ENCODE measurements at places on chromosomes 11 and 22. TPM values are rescaled to one million over a fixed set of nuclear protein-coding genes. Genes with fewer than 3 reads are reported as not detected.

DNA sequence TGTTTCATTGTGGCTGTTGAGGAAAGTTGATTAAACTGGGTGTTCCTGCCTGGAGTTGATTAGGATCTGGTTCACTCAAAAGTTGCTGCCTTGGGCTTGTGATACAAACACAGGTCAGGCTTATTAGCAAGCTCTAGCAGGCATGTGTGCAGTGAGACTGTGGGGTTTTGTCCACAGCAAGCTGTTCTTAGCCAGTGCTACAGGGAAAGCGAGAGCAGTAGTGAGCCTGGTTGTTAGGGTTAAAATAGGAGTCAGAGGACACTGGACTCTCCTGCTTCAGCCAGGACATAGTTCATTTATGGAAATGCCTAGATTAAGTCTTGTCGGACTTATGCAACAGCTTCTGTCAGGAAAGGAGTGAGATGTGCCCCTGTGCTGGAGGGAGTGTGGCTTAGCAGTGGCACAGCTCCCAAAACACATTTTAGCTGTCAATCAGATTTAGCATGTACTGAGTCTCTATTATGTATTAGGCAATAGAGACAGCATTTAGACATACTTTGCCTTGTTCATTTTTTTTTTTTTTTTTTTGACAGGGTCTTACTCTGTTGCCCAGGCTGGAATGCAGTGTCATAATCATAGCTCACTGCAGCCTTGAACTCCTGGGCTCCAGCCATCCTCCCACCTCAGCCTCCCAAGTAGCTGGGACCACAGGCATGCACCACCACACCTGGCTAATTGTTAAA, 8.7 kb downstream of the SNRPD3 start:
- no peaks in the 10 kb centered on the region for H3K27me3 ChIP-seq
- peaks cover 33% of the 10 kb centered on the region for H3K4me1 ChIP-seq
- H3K27ac ChIP-seq, result peak overlapping the region; percentile 60

DNA sequence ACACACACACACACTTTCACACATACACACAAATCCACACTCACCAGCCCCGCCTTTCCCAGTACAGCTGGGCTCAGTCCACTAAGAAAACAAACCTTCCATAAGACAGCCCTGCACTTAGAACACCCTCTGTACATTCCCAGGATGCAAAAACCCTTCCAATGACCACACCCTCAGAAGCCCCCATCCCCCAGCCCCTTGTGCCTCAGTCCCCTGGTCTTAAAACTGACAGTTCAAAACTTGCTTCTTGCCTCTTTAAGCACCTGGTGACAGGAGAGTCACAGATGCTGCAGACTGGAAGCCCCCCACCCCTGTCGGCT, 23.0 kb downstream of the APLNR start:
- peaks cover 4% of the 10 kb centered on the region for H3K27me3 ChIP-seq
- H3K27ac ChIP-seq, result no peak overlapping the region

DNA sequence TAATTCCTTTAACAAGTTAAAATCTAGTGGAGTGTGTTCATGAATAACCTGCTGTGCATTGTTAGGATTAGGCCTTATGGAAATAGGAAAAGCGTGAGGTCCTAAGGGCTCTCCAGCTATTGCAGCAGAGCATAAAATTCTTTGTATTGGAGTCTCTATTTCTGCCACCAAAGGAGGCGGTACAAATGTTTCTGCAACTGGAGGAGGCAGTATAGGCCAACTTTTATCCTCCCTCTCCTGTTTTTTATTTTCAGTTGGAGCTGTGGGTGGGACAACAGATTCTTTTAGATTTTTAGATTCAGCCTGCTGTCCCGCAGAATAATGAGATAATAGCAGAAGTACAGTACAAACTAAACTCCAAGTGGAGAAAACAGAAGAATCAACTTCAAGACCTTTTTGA, 26.2 kb downstream of the OR10A6 start:
- H3K4me1 ChIP-seq, result peaks cover 2% of the 10 kb centered on the region
- peaks cover 26% of the 10 kb centered on the region for H3K27me3 ChIP-seq
- H3K36me3 ChIP-seq, result no peaks in the 10 kb centered on the region

DNA sequence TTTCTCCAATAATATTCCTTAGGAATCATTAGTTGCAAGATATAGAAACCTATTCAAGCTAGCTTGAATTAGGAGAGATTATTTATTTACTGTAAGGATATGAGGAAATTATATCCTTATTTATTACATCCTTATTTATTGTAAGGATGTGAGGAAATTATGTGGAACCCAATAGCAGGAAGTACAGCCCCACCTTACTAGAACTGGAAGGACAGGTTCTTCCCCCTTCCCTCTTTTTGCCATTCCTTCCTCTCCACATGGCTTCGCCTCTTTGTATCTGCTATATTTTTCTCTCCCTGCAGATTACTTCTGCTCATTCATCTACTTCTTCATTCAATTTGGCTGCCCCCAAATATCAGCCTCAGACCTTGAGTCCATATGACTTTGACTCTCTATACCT, 49.5 kb upstream of the B3GNT6 start:
- no peaks in the 10 kb centered on the region for H3K27me3 ChIP-seq
- no peaks in the 10 kb centered on the region for H3K36me3 ChIP-seq
- H3K27ac ChIP-seq, result no peak overlapping the region
- no peak for DNase-seq

DNA sequence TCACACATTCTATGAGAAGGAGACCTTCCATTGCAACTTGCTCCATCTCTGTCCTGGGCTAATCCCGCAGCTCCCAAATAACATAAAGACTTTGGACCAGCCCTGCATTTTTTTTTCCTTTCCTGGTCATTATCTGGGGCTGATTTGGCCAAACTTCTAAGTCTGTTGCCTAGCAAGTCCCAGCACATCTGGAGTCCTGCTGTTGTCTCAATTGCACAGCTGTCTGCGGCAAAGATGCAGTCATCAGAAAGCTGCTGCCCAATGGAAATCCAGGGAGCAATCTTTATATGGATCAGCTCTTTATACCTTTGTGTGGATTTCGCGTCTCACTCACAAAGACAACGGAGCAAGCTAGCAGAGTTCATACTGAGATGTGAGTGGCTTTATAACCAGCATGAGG, 105.9 kb downstream of the NXPE2 start:
- no peak for DNase-seq
- no peaks in the 10 kb centered on the region for H3K36me3 ChIP-seq
- no peaks in the 10 kb centered on the region for H3K27me3 ChIP-seq
- no peak overlapping the region for H3K4me3 ChIP-seq
- no peak overlapping the region for H3K27ac ChIP-seq

- peaks cover 12% of the 10 kb centered on the region for H3K27me3 ChIP-seq
- peaks cover 29% of the 10 kb centered on the region for H3K4me1 ChIP-seq
- no peak overlapping the region for H3K4me3 ChIP-seq
- no peak for DNase-seq
- no peaks in the 10 kb centered on the region for H3K36me3 ChIP-seq
Measured at GRCh38 chr11:60954421-60954820, 2.4 kb upstream of the SLC15A3 start.

Gene AQP11
- total RNA-seq, result 0.20 TPM

Gene OR51E2
- total RNA-seq, result not detected

Data from activated CD4-positive, alpha-beta T cell treated with anti-CD3 and anti-CD28 coated beads, Interleukin-2, amount 10 ng/mL, durations not matched to agents 7 days and 5 days (primary cell).